ENCODE measurements at places on chromosomes 3 and 15.

DNA sequence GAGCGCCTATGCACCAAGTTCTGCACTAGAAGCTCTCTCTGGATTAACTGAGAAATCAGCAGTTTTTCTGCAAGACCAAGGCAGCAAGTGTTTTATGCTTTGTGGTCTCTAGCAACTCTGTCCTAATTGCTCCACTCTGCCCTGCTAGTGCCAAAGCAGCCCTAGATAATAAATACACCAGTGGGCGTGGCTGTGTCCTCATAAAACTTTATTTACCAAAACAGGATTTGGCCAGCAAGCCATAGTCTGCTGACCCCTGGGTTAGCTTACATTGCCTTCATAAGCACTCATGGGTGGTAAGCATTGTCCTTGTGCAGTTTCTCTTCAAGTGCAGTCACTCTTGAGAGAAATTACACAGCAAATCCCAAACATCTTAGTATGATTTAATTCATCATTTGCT is 30.7 kb upstream of the SLC24A5 start:
- no peak for DNase-seq

DNA sequence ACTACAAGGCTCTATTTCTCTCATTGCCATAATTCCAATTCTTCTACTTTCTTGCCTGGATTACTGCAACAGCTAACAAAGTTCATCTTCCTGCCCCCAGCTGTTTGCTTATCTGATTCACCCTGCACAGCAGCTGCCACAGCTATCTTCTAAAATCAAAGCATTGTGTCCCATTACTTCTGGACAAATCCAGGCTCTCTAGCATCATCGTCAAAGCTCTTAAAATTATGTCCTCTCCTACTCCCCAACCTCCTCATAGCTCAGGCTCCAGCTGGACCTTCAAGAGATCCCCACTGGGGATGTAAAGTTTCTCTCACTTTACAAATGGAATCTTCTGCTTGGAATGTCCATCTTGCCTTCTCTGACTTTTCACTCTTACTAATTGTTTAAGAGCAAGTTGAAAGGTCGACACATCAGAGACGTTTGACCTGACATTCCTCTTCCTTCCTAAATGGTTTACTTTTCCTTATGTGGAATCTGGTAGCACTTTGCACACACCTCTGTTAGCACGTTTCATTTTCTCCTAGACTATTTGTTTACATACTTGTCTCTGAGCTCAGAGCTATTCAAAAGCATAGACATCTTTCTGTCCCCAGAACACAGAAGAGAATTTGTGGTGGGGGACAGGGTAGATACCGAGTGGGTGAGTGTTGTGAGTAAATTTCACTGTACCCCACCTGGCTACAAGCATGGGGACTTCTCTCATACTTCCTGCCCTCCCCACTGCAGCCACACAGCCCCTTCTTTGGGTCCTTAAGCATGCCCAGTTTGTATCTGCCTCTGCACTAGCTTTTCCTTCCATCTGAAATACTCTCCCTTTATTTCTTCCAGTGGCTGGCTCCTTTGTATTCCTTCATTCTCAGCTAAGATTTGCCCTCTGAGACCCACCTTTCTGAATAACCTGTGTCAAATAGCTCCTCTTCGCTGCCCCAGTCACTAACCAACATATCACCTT is 77.9 kb downstream of the SERPINI1 start:
- no peak for DNase-seq

DNA sequence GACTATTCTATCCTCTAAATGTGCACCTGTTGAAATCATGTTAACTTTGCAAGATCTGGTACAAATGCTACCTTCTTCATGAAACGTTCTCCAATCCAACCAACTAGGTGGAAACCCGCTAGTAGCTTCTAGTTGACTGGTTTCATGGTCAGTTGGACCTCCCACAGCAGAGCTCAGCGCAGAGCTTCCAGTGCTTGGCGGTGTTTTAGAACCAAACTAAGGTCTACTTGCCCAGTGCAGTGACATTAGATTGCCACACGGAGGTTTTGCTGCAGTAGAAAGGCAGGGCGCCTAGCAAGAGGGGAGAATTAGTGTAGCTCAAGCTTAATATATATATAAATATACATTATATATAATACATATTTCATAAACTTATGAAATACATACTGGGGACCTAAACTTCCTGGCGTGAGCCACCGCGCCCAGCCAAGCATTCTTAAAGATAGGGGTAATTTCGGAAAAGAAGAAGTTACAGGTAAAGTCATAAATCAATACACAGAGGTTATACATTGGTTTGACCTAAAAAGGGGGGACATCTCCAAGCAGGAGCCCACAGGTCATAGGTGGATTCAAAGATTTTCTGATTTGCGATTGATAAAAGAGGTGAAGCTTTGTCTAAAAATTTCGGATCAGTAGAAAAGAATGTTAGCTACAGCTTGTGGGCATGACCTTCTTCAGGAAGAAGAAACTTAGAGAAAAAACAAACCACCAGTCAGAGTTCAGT is 2.1 kb upstream of the OXSR1 start:
- no peak for DNase-seq

DNA sequence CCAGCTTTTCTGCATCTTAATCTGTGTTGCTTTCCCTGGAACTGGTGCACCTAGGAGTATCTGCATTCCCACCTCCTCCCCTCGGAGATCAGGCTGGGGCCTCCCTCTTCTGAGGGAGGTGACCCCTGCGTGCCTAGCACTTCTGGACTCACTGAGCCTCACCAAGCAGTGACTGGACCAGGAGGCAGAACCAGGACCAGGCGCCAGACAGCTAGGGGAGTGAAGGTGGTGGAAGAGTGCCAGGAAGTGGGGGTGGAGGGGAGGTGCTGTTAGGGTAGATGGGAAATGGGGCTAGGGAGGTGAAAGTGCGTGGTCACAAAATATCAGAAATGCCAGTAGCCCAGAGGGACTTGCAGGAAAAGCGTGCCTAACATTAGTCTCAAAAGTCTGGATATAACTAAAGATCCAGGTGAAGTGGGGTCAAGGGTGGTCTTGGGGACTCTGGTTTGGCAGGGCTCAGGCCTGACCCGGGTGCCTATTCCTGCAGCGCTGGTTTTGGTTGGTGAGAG is 1.2 kb downstream of the DUOXA2 start:
- DNase-seq, result no peak

DNA sequence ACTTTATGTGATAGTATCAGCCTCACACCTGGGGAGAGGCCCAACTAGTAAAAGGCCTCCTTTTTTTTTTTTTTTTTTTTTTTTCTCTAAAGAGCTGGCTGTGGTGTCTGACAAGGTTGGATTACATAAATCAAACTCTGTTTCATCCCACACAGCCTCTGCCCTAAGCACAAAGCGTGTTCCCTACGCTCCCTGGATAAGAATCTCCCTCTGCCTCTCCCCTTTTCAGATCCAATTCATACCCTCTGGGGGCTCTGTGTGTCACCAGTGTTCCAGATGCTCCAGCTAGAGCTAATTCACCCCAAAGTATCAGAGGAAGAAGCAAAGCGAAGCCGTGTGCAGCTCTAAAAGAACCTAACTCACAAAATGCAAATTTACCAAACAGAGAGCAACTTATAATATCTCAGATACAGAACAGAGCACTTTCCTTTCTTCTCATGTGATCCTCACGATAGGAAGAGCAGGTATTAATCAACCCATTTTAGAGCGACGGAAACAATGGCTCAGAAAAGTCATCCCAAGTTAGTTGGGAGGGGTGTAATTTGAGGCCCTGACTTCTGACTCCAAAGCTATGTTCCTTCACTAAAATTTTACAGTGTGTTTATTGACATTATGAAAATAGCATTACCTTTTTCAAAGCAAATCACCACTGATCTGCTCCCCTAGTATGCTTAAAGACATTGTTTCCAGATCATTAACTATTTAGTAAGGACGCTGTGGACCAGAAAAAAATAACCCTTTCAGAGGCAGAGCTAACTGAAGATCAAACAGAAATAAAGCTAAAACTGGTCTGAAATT is 12.4 kb downstream of the BMF start:
- DNase-seq, result no peak
